ENCODE measurements at places on chromosomes 6 and 20. TPM values are rescaled to one million over a fixed set of nuclear protein-coding genes. Genes with fewer than 3 reads are reported as not detected.
A peak's percentile ranks its signal among the peaks of the same experiment; 100 is the strongest.

- no peak overlapping the region for H3K27ac ChIP-seq
- H3K4me3 ChIP-seq = no peak overlapping the region
- DNase-seq = no peak
- no peaks in the 10 kb centered on the region for H3K36me3 ChIP-seq
- H3K4me1 ChIP-seq = no peaks in the 10 kb centered on the region
Observed at GRCh38 chr20:31746068-31746878, 7.2 kb downstream of the TPX2 start.

GRCh38 chr6:119672725-119673124 lies 323.2 kb upstream of the MAN1A1 start:
- H3K4me1 ChIP-seq = no peaks in the 10 kb centered on the region
- no peaks in the 10 kb centered on the region for H3K27me3 ChIP-seq
- DNase-seq = no peak
- no peak overlapping the region for H3K4me3 ChIP-seq

Gene TTBK1
- 0.17 TPM for total RNA-seq

Gene BEND3
- total RNA-seq = 3.8 TPM

- H3K36me3 ChIP-seq = no peaks in the 10 kb centered on the region
- no peaks in the 10 kb centered on the region for H3K27me3 ChIP-seq
- no peak overlapping the region for H3K27ac ChIP-seq
- DNase-seq = no peak
Observed at GRCh38 chr6:107355659-107356058, 103.7 kb downstream of the PDSS2 start.

DNA sequence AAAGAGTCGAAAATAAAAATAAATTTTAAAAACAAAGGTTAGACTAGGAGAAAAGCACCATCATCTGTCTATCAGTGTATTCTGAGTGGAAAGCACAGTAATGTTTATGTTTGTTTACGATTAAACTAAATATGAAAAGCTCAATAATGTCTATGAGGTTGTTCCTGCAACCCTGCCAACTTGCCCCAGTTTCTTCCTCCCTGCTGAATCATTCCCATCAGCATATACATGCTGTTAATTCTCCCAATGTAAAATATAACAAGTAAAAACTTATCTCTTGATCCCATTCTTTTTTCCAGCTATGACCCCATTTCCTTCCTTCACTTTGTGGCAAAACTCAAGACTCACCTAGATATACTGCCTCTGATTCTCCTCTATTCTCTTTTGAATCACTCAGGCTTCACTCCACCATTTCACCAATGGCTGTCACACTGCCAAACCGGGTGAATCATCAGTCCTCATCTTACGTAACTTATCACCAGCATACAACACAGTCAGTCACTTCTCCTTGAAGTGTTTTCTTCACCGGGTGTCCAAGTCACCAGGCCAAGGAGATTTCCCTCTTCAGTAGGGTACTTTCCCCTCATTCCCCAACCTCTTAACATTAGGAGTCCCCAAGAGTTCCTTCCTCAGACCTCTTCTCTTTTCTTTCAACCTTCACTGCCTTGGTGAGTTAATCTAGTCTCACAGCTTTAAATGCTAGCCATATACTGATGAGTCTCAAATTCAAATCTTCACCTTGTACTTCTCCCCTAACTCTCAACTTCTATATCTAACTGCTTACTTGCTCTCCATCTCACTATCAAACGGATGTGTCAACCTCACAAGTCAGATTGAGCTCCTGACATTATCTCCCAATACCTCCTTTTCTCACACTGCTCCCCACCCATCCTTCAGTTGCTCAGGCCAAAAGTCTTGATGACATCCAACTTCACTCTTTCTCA lies 6.2 kb downstream of the TMEM242 start:
- peaks cover 13% of the 10 kb centered on the region for H3K4me1 ChIP-seq
- H3K36me3 ChIP-seq = peaks cover 37% of the 10 kb centered on the region
- no peak for DNase-seq
- peak overlapping the region; percentile 30 for H3K27ac ChIP-seq
- no peak overlapping the region for H3K4me3 ChIP-seq
- no peaks in the 10 kb centered on the region for H3K27me3 ChIP-seq

GRCh38 chr6:14412026-14412425 lies 294.5 kb downstream of the CD83 start:
- H3K36me3 ChIP-seq = no peaks in the 10 kb centered on the region
- H3K27ac ChIP-seq = no peak overlapping the region
- H3K27me3 ChIP-seq = no peaks in the 10 kb centered on the region

DNA sequence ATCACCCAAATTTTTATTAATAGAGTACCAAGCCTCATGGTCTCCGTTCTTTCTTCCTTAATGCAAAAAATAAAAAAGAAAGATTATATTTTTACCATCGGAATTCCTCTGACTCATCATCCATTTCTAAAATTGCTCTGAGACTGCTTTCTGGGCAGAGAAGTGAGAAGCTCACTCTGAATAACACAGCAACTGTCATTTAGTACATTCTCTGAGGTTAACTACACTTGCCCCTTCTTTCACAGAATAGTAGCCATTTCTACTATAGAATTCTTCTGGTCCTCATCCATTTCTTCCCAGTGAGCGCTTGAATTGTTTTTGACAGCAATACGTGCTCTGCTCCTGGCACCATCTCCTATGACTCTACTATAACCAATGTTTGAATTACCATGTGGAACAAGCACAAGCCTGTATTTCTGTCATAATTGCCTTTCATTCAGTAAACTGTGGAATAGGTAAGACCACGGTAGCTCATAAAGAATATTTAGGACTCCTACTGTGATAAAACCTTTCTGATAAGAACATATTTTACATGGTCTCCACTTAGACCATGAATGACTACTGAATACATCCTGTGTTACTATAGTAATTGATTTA lies 435.5 kb upstream of the NRSN1 start:
- no peak overlapping the region for H3K4me3 ChIP-seq
- no peaks in the 10 kb centered on the region for H3K4me1 ChIP-seq
- H3K36me3 ChIP-seq = no peaks in the 10 kb centered on the region
- no peaks in the 10 kb centered on the region for H3K27me3 ChIP-seq
- DNase-seq = no peak

DNA sequence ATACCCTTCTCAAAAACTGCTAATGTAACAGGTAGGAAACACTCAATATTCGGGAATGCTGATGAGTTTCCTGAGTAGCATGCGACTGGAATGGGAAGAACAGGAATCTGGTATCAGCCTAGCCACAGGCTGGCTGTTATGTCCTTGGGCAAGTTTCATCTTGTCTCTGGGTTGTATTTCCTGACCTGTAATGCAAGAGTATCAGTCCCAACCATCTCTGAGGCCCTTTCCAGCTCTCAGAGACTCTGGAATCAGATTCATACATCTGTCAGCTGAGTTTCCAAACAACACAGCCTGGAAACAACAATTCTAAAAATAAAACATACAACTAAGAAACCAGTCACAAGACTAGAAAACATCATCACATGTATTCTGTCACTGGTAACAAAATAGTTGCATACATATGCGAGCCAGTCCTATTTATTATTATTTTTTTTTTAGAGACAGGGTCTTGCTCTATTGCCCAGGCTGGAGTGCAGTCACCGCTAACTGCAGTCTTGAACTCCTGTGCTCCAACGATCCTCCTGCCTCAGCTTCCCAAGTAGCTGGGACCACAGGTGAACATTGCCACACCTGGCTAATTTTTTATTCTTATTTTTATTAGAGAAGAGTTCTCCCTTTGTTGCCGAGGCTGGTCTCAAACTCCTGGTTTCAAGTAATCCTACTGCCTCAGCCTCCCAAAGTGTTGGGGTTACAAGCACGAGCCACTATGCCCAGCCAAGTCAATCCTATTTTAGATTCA lies 16.7 kb upstream of the TFAP2A start:
- H3K4me3 ChIP-seq = no peak overlapping the region
- peaks cover 6% of the 10 kb centered on the region for H3K27me3 ChIP-seq
- no peaks in the 10 kb centered on the region for H3K36me3 ChIP-seq
- peaks cover 10% of the 10 kb centered on the region for H3K4me1 ChIP-seq

- no peaks in the 10 kb centered on the region for H3K27me3 ChIP-seq
- no peaks in the 10 kb centered on the region for H3K36me3 ChIP-seq
- peaks cover 30% of the 10 kb centered on the region for H3K4me1 ChIP-seq
- peak overlapping the region; percentile 38 for H3K27ac ChIP-seq
- no peak overlapping the region for H3K4me3 ChIP-seq
Observed at GRCh38 chr20:17807651-17808050, 107.9 kb downstream of the BANF2 start.

DNA sequence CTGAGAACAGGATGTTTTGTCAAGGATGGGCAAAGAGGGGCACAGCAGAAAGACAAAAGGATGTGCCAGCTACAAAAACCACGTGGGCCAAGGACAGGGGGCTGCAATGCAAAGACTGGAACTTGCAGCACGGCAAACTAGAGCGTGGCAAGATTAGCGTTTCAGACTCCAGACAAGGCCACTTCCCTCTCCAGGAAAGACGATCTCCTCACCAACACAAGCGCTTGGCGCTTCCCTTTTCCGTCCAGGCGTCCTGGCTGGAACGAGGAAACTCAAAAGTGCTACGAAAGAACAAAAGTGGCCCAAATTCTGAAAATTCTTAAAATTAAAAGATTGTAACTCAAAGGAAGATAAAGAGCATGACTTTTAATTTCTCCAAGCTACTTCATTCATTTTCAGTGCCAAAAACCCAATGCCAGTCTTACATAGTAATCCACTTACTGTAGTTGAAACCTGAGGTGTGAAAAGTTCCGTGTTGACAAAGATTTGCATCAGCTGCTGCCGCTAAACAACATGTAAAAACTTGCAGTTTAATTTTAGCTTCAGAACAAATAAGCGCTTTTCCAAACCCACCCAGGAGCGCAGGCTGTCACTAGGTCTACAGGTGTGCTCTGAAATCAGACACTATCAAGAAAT lies 207.1 kb upstream of the RREB1 start:
- H3K4me1 ChIP-seq = no peaks in the 10 kb centered on the region
- no peaks in the 10 kb centered on the region for H3K27me3 ChIP-seq
- no peak for DNase-seq
- H3K36me3 ChIP-seq = no peaks in the 10 kb centered on the region

Gene CST4
- total RNA-seq = not detected

DNA sequence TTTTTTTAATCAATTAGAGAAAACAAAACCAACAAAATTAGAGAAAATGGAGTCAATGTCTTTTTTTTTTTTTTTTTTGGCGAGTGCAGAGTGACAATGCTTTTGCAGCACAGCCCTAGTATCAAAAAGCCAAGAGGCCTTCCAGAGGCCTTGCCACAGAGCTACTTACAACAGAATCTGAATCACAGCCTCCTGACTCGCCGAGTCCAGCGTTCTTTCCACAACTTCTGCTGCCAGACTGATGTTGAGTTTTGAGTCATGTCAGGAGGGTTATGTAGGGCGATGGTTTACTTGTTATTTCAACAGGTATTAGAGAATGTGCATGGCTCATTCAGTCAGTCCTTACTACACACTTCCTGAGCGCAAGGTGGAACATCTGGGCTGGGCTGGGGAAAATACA lies 88.6 kb downstream of the FNDC1 start:
- H3K4me1 ChIP-seq = no peaks in the 10 kb centered on the region
- H3K36me3 ChIP-seq = no peaks in the 10 kb centered on the region
- DNase-seq = no peak
- H3K27me3 ChIP-seq = no peaks in the 10 kb centered on the region

Gene SNX3
- total RNA-seq = 179 TPM

- no peak overlapping the region for H3K27ac ChIP-seq
- no peaks in the 10 kb centered on the region for H3K4me1 ChIP-seq
- H3K36me3 ChIP-seq = no peaks in the 10 kb centered on the region
- H3K4me3 ChIP-seq = no peak overlapping the region
- H3K27me3 ChIP-seq = no peaks in the 10 kb centered on the region
- no peak for DNase-seq
Observed at GRCh38 chr20:44405785-44406571, 50.5 kb downstream of the HNF4A start.

Gene VGLL2
- not detected for total RNA-seq

DNA sequence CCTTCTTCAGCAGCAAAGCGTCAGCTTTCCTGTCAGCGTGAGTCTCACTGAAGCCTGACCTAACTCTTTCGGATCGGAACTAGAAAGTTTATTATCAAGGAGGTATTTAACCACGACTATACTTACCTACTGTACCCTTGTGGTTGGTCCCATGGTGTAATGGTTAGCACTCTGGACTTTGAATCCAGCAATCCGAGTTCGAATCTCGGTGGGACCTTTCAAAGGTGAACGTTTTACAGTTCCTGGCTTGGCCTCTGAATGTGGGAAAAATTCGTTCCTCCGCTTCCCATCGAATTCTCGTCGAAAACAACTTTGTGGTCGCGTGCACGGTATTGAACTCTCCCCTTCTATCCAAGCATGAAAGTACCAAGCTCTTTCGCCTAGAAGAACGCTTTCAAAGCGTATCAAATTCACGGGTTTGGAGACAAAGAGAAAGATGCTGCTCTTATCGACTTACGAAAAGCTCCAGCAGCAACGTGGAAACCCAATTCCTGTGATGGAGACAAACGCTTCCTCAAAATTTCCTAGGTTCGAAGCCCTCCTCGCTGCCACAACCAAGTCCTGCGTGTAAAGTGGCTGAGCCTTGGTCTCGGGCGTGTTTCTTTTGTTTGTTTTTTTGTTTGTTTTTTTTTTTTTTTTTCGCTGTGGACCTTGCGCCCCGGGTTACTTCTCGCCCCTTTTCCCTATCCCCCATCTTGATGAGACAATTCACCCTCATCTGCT lies 63.7 kb downstream of the GPX5 start:
- H3K4me3 ChIP-seq = no peak overlapping the region
- no peaks in the 10 kb centered on the region for H3K4me1 ChIP-seq
- H3K36me3 ChIP-seq = no peaks in the 10 kb centered on the region
- no peak overlapping the region for H3K27ac ChIP-seq

Gene C6orf58
- not detected for total RNA-seq

Gene AVP
- total RNA-seq = not detected

Gene ELOVL5
- total RNA-seq = 80.4 TPM

DNA sequence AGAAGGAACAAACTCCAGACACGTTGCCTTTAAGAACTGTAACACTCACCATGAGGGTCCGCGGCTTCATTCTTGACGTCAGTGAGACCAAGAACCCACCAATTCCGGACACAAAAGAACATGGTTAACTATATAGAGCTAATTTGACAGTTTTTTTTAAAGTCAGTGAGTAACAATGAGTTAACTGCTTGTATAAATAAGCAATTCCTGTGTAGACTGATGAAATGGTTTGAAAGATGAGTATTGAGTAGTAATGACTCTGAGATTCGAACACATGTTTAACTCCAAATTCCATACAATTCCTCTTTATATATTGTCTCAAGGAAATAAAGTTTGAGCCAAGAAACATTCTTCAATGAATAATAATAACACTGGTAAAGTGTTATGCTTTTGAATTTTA lies 478.0 kb downstream of the MMUT start:
- H3K4me1 ChIP-seq = no peaks in the 10 kb centered on the region
- no peak overlapping the region for H3K4me3 ChIP-seq
- H3K36me3 ChIP-seq = no peaks in the 10 kb centered on the region

Gene TBX18
- 1.0 TPM for total RNA-seq

- H3K27ac ChIP-seq = no peak overlapping the region
- H3K4me3 ChIP-seq = no peak overlapping the region
- no peaks in the 10 kb centered on the region for H3K4me1 ChIP-seq
- H3K36me3 ChIP-seq = no peaks in the 10 kb centered on the region
Observed at GRCh38 chr20:64146301-64146935, 17.8 kb upstream of the MYT1 start.

Gene GTSF1L
- total RNA-seq = not detected
